ENCODE measurements at places on chromosomes 13 and 19. TPM values are rescaled to one million over a fixed set of nuclear protein-coding genes. Genes with fewer than 3 reads are reported as not detected.

- no peaks in the 10 kb centered on the region for H3K4me1 ChIP-seq
- H3K27ac ChIP-seq, result no peak overlapping the region
- peaks cover 27% of the 10 kb centered on the region for H3K36me3 ChIP-seq
These were observed 80.2 kb downstream of the DPF1 start for GRCh38 chr19:38143847-38144246.

DNA sequence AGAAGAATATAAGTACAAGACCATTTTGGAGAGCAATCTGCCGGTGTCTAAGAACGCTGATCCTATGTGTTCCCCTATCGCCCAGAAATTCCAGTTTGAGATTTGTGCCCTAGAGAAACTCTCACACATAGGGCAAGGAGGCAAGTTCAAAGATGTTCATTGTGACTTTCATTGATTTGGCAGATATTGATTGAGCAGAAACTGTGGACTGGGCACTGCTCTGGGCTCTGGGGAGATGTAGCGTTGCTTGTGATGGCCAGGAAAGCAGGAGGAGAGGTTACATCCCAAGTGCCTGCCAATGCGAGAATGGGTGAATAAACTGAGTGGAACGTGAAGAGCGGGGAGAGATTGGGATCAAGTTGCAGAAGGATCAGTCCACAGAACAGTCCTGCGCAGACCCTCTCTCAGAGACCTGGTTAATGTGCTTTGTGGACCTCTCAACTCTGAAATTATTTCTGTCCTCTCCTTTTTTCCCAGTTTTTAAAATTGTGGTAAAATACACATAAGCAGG lies 123.9 kb upstream of the PEG3 start:
- no peaks in the 10 kb centered on the region for H3K4me1 ChIP-seq
- H3K27me3 ChIP-seq, result no peaks in the 10 kb centered on the region
- no peak overlapping the region for H3K27ac ChIP-seq
- H3K4me3 ChIP-seq, result no peak overlapping the region
- no peak for DNase-seq

- no peak overlapping the region for H3K4me3 ChIP-seq
- peaks cover 19% of the 10 kb centered on the region for H3K36me3 ChIP-seq
- H3K4me1 ChIP-seq, result no peaks in the 10 kb centered on the region
- DNase-seq, result no peak
These were observed 108.4 kb downstream of the ZNF557 start for GRCh38 chr19:7177926-7178325.

DNA sequence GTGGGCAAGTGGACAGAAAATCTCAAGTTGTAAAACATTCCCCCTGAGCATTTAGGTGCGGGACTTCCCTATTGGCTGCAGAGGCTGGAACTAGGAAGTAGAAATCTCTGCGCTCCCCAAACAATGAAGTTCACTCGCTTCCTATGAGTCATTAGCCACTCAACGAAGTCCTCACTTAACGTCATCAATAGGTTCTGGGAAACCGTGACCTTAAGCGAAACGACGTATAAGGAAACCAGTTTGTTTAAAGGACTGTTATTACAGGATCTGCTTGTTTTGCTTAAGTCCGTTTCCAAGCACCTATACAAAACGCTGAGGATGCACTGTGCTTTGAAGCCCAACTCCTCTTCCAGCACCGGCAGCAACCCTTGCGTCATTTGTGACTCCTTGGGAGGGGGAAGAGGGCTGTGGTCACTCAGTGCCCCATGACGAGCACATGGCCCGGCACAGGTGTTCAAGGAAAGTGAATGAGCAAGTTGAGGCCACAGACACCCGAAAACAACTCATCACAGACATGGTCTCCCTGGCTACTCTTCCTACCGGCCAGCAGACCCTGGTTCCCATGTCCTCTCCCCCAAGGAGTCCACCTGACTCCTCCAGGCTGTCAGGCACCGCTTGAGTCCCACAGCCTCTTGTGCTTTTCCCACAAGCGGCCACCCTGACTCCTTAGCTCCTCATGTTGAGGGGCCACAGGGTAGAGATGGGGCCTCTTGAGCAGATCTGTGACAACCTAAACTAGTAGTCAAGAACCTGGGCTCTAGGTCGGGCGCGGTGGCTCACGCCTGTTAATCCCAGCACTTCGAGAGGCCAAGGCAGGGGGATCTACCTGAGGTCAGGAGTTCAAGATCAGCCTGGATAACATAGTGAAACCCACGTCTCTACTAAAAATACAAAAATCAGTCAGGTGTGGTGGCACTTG lies 4.8 kb downstream of the RPS16 start:
- no peak overlapping the region for H3K4me3 ChIP-seq
- peaks cover 4% of the 10 kb centered on the region for H3K4me1 ChIP-seq
- peak; percentile 84 for DNase-seq
- H3K27ac ChIP-seq, result peak overlapping the region; percentile 27
- H3K27me3 ChIP-seq, result no peaks in the 10 kb centered on the region

GRCh38 chr19:33630880-33631608 lies 9.3 kb downstream of the CHST8 start:
- no peaks in the 10 kb centered on the region for H3K27me3 ChIP-seq
- H3K27ac ChIP-seq, result no peak overlapping the region
- H3K36me3 ChIP-seq, result no peaks in the 10 kb centered on the region
- H3K4me3 ChIP-seq, result no peak overlapping the region
- peak; percentile 30 for DNase-seq
- H3K4me1 ChIP-seq, result peaks cover 4% of the 10 kb centered on the region

DNA sequence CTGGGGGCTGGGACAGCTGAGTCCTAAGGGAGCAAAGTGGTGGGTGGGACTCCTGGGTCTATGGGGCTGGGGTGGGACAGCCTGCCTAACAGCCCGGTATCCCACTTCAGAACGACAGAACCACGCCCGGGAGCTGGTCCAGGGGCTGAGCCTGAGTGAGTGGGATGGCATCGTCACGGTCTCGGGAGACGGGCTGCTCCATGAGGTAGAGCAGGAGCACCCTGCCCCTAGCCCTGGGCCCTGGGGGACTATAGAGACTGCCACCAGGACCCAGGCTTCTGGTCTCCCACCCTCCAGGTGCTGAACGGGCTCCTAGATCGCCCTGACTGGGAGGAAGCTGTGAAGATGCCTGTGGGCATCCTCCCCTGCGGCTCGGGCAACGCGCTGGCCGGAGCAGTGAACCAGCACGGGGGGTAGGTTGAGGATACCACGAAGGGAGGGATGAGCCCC lies 8.6 kb downstream of the SPHK2 start:
- no peak overlapping the region for H3K4me3 ChIP-seq
- no peaks in the 10 kb centered on the region for H3K27me3 ChIP-seq
- peaks cover 26% of the 10 kb centered on the region for H3K36me3 ChIP-seq
- H3K4me1 ChIP-seq, result peaks cover 5% of the 10 kb centered on the region

GRCh38 chr19:12899891-12900518 lies 9.0 kb downstream of the GCDH start:
- DNase-seq, result no peak
- no peaks in the 10 kb centered on the region for H3K4me1 ChIP-seq
- H3K27me3 ChIP-seq, result no peaks in the 10 kb centered on the region
- peaks cover 23% of the 10 kb centered on the region for H3K36me3 ChIP-seq
- no peak overlapping the region for H3K4me3 ChIP-seq

DNA sequence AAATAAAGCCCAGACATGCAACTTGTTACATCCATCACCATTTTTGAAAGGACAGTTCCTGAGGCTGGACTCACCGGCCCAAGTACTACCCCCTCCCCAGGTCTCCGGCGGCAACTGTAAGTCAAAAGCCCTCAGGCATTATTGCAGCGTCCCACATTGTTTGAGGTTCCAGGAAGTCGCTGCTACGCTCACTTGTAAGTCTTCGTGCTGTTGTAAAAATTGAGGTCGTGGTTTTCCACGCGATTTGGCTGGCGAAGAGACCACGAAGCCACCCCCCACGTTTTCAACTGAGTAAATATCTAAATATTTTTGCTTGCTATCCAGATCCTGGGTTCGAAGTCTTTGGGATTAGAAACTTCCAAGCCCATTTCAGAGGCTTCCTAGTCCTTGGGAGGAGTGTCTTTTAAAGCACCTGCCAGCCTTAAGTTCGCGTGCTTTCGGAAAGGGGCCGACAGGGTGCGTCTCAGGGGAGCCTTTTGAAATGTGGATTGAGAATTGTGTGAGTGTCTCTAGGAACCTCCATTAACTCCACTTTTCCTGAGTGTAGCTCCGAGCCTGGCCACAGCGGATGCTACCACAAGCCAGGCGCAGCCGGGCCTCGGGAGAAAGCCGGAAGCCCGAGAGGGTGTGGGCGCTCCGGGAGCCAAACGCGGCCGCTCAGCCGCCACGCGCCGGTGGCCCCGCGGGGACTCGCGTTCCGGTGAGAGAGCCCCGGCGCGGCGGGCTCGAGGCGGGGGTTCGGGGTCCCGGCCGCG lies 434 bp upstream of the FNDC3A start:
- peaks cover 14% of the 10 kb centered on the region for H3K36me3 ChIP-seq
- no peaks in the 10 kb centered on the region for H3K27me3 ChIP-seq
- peak overlapping the region; percentile 21 for H3K27ac ChIP-seq
- peak; percentile 79 for DNase-seq
- peaks cover 3% of the 10 kb centered on the region for H3K4me1 ChIP-seq

- peaks cover 9% of the 10 kb centered on the region for H3K27me3 ChIP-seq
- no peaks in the 10 kb centered on the region for H3K4me1 ChIP-seq
These were observed 695 bp downstream of the ICAM1 start for GRCh38 chr19:10271543-10272086.

DNA sequence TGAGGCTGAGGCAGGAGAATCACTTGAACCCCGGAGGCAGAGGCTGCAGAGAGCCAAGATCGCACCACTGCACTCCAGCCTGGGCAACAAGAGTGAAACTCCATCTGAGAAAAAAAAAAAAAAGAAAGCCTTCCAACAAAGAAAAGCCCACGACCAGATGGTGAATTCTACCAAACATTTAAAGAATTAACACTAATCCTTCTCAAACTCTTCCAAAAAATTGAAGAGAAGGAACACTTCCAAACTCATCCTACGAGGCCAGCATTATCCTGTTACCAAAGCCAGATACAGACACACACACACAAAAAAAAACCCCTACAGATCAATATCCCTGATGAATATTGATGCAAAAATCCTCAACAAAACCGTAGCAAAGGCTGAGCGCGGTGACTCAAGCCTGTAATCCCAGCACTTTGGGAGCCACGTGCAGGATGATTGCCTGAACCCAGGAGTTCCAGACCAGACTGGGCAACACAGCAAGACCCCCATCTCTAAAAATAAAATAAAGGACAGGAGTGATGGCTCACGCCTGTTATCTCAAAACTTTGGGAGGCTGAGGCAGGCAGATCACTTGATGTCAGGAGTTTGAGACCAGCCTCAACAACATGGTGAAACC lies 6.2 kb upstream of the EVI5L start:
- H3K4me1 ChIP-seq, result no peaks in the 10 kb centered on the region
- H3K27ac ChIP-seq, result no peak overlapping the region
- H3K36me3 ChIP-seq, result no peaks in the 10 kb centered on the region
- DNase-seq, result no peak

GRCh38 chr13:46389457-46390451 lies 2.7 kb upstream of the RUBCNL start:
- peaks cover 9% of the 10 kb centered on the region for H3K4me1 ChIP-seq
- no peaks in the 10 kb centered on the region for H3K36me3 ChIP-seq
- no peak overlapping the region for H3K27ac ChIP-seq
- peaks cover 10% of the 10 kb centered on the region for H3K27me3 ChIP-seq
- no peak overlapping the region for H3K4me3 ChIP-seq
- DNase-seq, result no peak

- no peaks in the 10 kb centered on the region for H3K4me1 ChIP-seq
- peak; percentile 65 for DNase-seq
- no peak overlapping the region for H3K27ac ChIP-seq
- no peaks in the 10 kb centered on the region for H3K27me3 ChIP-seq
These were observed 5.2 kb upstream of the CEACAM18 start for GRCh38 chr19:51473009-51473707.

GRCh38 chr19:4742723-4743646 lies 19.3 kb upstream of the DPP9 start:
- no peaks in the 10 kb centered on the region for H3K27me3 ChIP-seq
- H3K27ac ChIP-seq, result no peak overlapping the region
- H3K36me3 ChIP-seq, result no peaks in the 10 kb centered on the region
- DNase-seq, result peak; percentile 79

LATS2 gene
- total RNA-seq, result 20.0 TPM

CGB8 gene
- not detected for total RNA-seq

SEMA6B gene
- 38.7 TPM for total RNA-seq

FPR1 gene
- not detected for total RNA-seq

CD177 gene
- total RNA-seq, result not detected

ATG4D gene
- total RNA-seq, result 55.2 TPM
